ENCODE measurements at places on chromosomes 3 and 15.

GRCh38 chr3:54873059-54874010 lies 54.5 kb downstream of the LRTM1 start:
- DNase-seq: no peak

DNA sequence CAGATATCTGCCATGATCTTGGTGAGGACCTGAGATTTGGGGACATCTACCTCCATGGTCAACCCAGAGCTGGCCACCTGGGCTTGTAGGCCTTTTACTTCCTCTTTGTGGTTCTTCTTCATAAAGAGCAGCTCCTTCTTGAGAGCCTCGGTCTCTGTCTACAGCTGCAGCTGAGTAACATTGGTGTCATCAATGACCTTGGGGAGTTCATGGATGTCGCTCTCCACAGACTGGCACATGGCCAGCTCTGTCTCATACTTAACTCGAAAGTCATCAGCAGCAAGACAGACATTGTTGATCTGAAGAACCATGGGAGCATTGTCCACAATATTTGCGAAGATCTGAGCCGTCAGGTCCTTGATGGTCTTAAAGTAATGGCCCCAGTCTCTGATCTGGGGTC lies 15.7 kb upstream of the RASA2 start:
- DNase-seq: no peak

DNA sequence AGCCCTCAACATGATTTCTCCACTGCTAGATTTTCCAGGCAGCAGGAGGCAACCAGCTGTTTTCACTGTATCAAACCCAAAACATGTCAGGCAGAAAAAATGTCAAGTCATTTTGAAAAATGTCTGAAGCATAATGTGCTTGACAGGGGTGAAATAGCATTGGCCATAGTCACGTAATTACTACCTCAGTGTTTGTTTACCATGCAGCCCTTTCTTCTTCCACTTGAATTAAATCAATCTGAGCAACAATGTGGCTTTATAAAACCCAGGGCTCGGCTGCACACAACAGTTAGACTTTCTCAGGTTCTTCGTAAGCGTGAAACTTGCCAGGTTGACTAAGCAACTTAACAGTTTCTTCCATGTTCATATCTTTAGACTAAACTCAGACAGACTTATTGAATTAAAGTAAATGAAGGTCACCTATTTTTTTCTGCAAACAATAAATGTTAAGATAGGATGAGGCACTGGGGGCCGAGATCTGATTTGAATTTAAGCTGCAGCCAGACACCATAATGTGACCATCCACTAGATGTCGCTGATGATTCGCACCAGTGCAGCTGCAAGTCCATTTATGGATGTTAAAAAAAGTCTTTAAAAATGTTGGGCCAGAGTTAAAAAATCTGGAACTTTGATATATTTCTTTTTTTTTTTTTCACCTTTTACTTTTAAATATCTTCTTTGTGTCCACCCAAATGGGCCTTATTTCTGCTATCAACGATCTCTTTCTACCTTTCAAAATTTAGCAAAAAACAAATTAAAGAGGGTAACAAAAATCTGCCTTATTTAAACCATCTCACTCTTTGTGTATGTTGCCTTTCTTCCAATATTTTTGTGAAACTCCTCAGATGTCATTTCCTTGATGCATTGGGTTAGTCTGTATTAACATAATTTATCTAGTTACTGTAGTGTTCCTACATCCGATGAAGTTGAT lies 305.9 kb downstream of the CACNA2D3 start:
- no peak for DNase-seq

- DNase-seq: no peak
These were observed 74.0 kb upstream of the PLCL2 start for GRCh38 chr3:16810593-16811367.

GRCh38 chr3:164732166-164732565 lies 346.1 kb downstream of the SI start:
- no peak for DNase-seq

GRCh38 chr3:158808697-158809096 lies 6.8 kb downstream of the MFSD1 start:
- no peak for DNase-seq

- DNase-seq: no peak
These were observed 7.6 kb upstream of the FOXP1 start for GRCh38 chr3:71591101-71591500.

- DNase-seq: no peak
These were observed 8.7 kb downstream of the IMPG2 start for GRCh38 chr3:101311676-101312075.

DNA sequence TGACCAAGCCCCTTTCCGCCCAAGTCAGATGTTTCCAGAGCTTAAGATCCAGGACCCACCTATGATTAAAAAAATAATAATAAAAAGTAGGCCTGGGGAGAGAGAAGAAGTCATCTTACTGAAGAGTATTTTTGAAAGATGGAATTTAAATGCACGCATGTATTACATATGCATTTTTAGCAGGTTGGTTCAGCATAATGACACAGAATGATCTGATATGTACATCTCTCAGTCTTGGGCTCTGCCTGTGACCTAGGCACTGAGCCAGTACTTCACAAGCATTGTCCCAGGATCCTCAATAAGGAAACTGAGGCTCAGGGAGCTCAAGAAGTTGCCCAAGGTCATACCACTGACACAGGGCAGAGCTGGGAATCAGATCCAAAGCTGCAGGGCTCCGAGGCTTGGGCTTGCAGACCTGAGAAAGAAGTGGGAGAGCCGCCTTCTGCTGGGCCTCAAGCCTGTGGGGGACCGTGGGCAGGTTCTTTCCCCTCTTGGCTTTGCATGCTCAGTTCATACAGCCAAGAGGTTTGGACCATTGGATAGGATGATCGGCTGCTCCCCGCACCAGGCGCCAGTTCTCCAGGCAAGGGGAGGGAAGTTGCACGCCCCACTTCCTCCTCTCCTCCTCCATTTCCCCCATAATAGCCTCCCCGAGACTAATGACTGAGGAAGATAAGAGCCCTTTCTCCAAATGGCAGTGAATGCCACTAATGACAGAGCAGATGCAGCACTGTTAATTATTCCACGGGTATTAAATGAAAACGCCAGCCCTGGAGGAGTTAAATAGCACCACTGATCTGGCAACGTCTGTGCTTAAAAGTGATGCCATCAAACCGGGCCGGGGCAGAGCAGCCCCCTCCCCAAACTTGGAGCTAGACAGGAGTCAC lies 6.9 kb downstream of the SLC6A1 start:
- DNase-seq: no peak

DNA sequence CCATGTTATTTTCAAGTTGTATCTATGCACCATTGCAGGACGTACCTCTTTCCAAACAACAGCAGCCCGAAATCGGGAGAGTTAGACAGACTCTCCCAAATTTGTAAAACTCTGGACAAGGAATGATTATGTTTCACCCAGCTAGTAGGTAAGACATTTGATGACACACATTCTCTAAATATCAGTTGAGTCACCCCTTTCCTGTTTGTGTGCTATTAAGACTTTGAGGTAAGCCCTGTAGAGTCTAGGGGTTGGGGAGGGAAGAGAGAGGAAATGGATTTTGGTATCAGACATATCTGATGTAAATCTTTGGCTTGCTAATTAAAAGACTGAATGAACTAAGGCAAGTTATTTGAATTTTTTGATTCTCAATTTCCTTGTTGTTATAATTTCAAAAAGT lies 999.0 kb downstream of the TUSC7 start:
- no peak for DNase-seq

GRCh38 chr15:100008258-100008657 lies 275.0 kb upstream of the LYSMD4 start:
- no peak for DNase-seq

- no peak for DNase-seq
These were observed 509.1 kb downstream of the SHQ1 start for GRCh38 chr3:72338942-72339669.

DNA sequence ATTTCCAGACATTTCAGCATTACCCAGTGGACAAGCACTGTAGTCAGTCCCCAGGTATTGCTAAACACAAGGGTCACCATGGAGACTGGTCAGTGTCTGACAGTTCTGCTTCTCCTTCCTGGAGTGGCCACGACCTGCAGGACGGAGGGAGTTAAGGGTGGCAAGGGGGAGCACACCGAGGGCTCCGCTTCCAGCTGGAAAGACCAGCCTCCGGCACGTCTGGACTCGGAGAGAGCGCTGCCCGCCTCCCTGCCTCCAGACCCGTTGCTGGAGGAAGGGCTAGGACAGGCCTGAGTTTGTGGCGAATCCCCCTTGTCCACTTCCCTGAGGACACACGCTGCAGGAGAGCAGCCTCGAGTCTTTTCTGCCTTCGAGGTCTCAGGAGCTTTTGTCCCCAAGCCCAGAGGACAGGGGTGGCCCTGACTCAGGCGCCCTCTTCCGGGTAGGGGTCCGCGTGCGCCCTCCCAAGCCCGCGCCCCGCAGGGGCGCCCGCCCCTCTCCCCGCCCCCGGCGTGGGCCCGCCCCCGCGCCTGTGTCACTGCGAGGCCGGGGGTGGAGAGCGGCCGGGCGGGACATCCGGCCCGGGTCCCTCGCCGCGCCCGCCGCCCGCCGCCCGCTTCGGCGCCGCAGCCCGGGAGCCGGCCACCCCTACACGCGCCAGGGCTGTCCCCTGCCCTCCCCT lies at the start of gene CHST14:
Gene CHST14 (plus strand): TSS at position 562 of the 682 bp plus-strand sequence. CDS start 230 bp downstream, outside the sequence.
- DNase-seq: no peak

DNA sequence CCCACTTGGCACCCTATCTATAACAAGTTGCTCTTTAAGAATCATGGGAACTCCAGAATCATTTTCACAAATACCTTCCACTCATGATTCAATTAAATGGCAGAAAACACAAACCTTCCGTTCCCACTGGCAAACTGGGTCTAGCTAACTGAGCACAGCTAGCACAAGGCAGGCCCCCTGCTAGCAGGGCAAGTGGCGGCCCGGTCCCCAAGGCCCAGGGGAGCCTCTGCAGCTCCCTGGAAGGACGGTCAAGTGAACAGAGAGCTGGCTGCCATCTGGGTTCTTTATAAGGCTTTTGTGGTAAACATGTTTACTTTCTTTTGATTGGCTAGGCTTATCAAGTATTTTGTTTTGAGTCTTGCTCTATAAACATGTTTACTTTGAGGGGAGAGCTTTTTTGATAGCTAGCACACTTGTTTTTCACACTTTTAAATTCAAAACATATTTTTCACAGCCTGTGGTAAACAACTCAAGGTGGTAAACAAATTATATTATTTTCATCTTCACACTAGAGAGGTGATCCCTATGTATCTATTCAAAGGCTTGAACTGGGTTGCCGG lies 81.4 kb downstream of the FOXP1 start:
- no peak for DNase-seq

DNA sequence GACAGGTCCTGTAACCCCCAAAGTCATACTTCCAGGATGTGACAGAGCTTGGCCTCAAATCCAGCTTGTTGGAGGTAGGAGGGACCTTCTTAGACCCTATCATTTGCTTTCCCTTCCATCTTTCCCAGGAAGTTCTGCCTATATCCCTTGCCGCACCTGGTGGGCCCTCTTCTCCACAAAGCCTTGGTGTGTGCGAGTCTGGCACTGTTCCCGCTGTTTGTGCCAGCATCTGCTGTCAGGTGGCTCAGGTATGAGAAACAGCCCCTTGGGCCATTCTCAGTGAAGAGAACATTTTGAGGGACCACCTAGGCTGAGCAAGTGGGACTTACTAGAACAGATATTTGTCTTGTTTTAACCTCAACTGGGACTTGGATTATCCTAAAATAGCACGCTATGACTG lies 1.3 kb downstream of the IL17RE start:
- no peak for DNase-seq

- DNase-seq: no peak
These were observed 728.3 kb upstream of the SGO1 start for GRCh38 chr3:20914310-20914709.

DNA sequence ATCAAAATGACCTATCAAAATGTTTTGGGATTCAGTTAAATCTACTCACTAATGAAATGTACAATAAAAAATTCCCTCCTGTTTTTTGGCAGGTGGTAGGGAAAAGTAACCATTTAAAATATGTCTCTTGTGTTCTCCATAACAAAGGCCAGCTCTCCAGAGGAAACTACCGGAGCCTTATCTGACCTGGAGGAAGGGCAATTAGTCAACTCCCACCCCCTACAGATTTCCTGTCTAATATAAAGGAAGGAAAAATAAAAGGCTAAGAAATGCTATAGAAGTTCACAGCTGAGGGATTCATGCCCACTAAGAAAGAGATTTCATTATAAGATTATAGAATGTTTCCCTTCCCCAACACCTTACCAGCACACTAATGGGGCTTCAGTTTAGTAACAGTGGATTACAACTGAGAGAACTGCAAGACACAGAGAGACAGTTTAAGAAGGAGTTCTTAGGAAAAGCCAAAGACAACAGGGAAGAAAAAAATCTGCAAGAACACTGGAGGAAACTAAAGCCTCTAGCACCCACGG lies 376.5 kb upstream of the KCNMB2 start:
- DNase-seq: no peak

DNA sequence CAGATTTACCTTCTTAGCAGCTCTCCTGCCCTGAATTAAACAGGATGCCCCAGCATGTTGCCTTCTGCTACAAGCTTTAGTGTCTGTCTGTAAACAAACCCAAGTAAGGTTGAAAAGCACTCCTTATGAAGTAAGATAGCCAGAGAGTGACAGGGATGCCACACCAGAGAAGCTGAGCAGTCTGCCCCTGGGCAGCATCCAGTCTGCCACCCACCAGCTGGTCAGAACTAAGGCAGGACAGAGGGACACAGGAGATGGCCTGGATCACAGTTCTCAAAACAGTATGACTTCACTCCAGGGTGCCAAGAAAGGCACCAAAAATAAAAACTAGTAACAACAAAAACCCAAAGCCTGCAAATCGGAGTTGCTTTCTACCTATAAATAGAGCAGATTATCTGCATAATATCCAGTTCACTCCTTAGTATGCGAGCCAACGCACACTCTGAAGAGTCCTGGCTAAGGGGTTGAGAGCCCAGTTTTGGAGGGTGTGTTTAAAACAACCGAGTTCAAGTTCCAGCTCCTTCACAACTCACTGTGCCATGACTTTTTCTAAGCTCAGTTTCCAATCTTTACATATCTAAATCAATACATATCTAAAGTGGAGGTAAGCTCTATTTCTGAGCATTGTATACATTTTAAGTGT lies 198.9 kb downstream of the KCNMB2 start:
- no peak for DNase-seq

DNA sequence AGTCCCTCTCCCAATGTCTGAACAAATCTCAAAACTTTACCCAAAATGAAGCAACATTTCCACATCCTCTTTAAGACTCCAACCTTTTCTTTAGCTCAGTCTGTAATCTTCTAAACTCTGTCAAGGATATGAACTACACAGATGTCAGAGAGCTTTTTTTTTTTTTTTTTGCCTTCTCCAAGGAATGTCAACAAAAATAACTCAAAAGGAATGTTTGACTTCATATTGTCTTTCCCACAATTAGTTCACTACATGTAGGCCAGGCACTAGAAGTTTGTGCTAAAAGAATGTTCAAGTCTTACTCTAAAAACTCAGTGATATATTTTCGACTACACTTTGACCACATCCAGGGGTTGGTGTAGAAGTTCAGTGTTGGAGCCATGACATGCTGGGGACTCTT lies 37.1 kb downstream of the ADAMTS9 start:
- DNase-seq: no peak

GRCh38 chr15:93109336-93110102 lies 20.5 kb upstream of the RGMA start:
- no peak for DNase-seq

DNA sequence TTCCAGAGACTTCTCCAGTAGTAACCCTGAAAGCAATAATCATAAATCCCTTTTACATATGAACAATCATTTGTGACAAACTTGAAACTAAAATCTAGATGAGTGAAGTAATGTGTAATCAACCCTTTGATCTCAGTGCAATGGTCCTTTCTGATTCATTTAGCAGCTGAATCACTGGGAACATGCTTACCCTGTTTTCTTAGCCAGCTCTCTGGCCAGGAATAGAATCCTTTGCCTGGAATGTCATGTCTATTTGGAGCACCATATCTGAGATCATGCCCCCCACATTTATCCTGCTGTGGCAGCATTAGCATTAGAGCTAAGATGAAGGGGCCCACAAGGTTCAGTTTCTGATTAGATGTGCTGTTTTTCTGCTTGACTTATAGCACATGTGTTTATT lies 309.8 kb downstream of the OXSM start:
- no peak for DNase-seq

All from cortex of kidney (tissue), 1 donor.